Calu3 (cell line): ENCODE measurements at places on chromosomes 16 and 17.
A peak's percentile ranks its signal among the peaks of the same experiment; 100 is the strongest.

DNA sequence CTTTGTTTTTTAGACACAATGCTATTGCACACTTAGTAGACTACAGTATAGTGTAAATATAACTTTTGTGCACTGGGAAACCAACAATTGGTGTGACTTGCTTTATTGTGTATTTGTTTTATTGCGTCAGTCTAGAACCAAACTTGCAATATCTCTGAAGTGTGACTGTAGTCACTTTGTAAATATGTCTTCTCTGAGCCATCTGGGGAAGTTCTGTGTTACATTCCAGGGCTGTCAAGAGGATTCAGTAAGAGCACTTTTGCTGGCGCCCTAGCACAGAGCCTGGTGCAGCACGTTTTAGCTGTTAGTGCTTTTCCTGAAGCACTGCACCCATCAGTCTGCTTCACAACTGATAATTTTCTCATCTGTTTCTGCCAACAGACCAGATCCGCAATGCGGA, 73.2 kb downstream of the NT5M start:
- no peak for DNase-seq

DNA sequence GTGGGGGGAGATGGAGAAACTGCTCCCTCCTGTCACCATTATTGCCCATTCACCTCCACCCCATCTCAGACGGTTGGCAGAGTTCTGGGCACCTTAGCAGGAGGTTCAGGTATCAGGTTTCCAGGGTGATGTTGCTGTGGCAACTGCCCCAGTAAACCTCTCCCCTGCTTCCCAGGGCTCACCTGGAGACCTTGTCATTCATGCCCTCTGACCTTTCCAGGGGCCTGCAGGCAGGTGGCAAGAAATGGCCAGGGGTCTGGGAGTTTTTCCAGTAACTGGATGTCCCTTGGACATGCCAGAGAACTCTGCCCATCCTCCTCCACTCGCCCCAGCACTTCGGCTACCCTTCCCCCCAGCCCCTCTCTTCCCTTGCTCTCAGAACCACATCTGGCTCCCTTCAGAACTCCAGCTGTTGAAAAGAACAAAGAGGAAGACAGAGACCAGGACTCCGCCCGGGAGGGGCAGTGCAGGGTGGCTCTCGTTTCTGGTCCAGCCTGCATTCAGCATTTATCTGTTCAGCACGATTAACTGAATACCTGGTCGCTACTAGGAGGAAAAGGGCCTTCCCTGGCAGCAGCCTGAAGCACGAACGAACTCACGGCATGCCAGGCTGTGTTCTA, 8.5 kb downstream of the MLLT6 start:
- no peak for DNase-seq

GRCh38 chr16:2520784-2521531, 787 bp downstream of the AMDHD2 start:
- no peak for DNase-seq

DNA sequence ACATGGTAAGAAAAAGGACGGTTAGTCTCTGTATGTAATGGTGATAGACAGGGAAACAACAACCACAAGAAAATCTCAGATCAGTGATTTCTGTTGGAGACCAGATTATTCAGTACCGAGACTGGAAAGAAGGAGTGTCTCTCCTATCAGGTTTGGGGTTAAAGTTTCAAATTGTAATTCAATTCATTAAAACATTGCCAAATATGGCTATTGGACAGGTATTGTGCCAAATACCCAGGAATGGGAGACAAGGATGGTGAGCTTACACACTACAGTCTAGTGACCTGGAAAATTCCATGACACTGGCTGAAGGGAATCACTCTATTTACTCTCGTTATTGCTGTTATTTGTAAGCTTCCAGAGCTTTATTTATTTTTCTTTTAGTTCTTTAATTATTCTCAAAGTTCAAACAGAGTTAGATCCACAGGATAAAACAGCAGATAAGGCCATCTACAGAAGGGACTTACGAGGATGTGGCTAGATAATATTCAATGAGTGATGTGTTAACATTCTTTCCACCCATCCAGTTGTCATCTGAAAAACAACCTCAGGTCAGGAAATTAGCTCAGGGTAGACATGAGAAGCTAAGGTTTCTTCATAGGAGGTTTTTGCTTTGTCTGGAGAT, 25.1 kb upstream of the MMD start:
- DNase-seq: no peak

GRCh38 chr17:55140809-55141208, 124.0 kb upstream of the HLF start:
- DNase-seq: no peak

GRCh38 chr17:78645421-78646295, 68.5 kb upstream of the DNAH17 start:
- DNase-seq: peak; percentile 25

- no peak for DNase-seq
Observed at GRCh38 chr16:73506568-73507056, 458.7 kb upstream of the ZFHX3 start.

DNA sequence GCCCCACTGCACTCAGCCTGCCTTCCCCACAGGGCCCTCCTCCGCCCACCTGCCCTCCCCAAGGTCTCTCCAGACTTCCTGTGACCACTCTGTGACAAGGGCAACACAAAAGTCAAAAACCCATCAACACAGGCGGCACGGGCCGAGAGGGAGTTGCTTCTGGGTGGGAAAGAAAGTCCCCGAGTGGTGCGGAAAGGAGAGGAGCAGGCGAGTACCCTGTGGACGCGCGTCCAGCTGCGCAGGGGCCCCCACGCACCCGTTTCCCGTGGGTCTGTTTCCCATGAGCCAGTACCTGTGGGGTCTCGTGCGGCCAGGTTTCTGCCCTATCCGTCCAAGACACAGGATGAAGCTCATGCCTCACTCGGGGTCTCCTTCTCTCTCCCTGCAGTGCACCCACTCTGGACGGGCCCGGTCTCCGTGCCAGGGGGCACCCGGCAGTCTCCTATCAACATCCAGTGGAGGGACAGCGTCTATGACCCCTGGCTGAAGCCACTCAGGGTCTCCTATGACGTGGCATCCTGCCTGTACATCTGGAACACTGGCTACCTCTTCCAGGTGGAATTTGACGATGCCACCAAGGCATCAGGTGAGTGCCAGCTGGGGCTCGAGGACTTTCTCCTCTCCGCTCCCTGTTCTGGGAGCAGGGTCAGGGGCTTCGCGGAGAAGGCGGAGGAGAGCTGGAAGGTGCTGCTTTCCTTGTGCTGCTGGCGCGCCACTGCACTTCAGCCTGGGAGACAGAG, 12.2 kb downstream of the CD2BP2 start:
- DNase-seq: no peak

DNA sequence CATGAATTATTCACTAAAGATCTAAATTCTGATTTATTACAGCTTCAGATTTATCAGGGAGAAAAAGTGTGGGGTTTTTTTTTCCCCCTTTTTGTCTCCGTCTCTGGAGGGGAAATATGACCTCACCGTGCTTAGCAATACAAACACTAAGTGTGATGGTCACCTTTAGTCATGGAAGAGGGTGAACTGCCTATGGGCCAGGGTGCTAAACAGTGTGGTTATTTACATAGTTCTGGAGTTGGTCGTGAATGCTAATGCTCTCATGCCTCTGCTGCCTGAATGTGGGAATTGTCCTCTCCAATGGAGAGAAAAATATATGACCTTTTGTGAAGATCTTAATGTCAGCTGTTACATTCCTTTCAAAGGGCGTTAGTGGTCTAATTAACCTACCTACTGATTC, 44.8 kb upstream of the MSI2 start:
- no peak for DNase-seq

- no peak for DNase-seq
Observed at GRCh38 chr16:75761108-75761507, 34.8 kb upstream of the CPHXL start.

GRCh38 chr17:29038085-29038795, 4.7 kb upstream of the PIPOX start:
- no peak for DNase-seq

DNA sequence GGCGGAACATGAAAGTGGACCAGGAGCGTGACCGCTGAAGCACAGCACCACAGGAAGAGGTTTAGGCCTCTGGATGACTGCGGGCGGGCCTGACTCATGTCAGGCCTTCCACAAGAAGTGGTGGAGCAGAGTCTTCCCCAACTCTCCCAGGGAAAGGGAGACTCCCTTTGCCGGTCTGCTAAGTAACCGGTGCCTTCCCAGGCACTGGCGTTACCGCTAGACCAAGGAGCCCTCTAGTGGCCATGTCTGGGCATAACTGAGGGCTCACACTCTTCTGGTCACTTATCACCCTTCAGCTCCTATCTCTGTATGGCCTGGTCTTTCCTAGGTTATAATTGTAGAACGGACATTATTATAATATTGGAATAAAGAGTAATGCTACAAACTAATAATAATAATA, 1931.9 kb downstream of the TP53TG3F start:
- peak; percentile 11 for DNase-seq

DNA sequence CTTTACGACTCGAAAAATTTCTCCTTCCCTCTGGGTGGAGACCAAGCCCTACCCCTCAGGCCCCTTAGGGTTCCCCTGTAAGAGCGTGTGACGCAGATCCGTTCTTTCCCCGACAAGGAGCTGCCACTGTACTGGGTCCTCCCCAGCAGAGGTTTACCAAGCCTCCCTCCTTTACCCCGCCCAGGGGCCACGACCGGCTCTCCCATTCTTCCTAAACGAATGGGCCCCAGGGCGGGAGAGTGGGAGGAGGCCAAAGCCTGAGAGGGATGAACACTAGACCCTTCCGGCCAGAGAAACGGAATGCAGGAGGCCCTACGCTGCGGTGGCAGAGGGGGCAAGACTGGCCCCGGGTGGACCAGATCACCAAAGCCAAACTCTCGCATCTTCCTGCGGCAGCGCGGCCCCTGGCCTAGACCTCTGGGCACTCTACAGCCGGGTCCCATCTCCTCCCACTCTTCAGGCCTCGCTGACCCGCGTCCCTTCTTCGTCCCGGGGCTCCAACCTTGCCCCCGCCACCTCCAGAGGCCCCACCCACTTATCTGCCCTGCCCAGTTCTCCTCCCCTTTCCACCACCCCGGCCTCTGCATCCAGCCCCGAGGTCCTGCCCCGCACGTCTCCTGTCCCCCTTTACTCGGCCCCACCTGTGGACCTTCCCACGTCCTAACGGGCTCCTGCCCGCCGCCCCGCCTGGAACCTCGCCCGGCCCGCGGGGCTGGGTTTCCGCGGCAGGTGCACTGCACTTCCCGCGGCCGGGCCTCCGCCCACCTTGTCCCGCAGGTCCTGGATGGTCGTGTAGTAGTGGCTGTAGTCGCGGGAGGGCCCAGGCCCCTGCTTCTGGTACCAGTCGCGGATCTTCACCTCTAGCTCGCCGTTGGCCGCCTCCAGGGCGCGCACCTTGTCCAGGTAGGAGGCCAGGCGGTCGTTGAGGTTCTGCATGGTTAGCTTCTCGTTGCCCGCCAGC, 765 bp downstream of the KRT19 start:
- peak; percentile 80 for DNase-seq

DNA sequence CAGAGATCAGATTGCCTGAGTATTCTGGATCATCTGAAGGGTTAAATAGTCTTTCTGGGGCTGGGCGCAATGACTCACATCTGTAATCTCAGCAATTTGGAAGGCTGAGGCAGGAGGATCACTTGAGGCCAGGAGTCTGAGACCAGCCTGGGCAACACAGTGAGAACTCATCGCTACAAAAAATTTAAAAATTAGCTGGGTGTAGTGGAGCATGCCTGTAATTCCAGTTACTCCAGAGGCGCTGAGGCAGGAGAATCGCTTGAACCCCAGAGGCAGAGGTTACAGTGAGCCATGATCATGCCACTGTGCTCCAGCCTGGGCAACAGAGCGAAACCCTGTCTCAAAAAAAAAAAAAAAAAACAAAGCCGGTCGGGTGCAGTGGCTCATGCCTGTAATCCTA, 15.7 kb downstream of the MVP start:
- no peak for DNase-seq

DNA sequence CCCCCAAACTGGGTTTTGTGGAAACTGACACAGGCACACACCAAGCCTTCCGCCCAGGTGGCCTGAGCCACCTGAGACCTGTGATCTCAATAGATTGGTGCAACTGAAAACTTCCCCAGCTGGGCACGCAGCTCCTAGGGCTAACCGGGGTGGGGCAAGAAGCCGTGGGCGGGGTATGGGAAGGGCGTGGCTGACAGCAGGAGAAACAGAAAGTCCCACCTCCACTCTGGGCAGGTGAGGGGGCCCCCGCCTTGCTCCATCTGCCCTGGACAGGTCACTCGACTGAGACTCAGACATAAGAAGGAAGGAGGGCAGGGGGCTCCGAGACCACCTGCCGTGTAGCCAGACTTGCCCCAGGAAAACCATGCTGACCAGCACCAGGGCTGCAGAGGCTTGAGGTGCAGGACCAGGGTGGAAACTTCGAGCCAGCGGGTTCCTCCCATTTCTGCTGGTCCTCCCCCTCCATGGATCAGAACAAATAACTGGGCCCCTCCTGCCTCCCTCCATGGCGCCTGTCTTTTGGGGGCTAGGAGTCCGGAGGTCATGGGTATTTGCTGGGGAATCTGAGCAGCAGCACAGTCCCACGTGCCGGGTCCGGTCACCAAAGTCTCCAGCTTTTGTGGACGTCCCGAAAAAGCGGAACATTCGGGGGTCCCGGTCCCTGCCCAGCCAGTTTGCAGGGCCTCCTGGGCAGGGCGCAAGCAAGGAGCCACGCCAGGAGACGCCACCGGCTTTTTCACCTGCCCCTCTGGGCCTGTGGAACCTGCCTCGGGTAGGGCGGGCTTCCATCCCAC, 1.3 kb downstream of the TIMP2 start:
- DNase-seq: peak; percentile 92

- peak; percentile 80 for DNase-seq
Observed at GRCh38 chr17:82300707-82301270, 16.6 kb downstream of the CD7 start.

GRCh38 chr16:15682105-15682570, 32.1 kb downstream of the NDE1 start:
- peak; percentile 69 for DNase-seq

DNA sequence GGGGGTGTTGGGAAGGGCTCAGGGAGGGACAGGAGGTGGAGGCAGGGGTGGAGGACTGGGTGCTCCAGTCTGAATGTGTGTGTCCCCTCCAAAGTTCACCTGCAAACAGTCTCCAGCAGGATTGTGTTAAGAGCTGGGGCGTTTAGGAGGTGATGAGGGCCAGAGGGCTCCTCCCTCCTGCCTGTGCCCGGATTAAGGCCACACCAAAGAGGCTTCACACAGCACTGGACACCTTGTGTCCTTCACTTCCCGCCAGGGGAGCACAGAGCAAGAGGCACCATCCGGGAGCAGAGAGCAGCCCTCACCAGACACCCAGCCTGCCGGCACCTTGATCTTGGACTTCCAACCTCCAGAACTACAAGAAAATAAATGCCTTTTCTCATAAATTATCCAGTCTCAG, 30.2 kb upstream of the ENPP7 start:
- no peak for DNase-seq

GRCh38 chr17:36792849-36793248, 144.4 kb upstream of the LHX1 start:
- no peak for DNase-seq

GRCh38 chr16:2086812-2087747, 39.3 kb downstream of the TSC2 start:
- no peak for DNase-seq
